Inflammatory macrophage treated with lipopolysaccharide for 4 hours (primary cell): ENCODE measurements at places on chromosomes 6 and 20.

DNA sequence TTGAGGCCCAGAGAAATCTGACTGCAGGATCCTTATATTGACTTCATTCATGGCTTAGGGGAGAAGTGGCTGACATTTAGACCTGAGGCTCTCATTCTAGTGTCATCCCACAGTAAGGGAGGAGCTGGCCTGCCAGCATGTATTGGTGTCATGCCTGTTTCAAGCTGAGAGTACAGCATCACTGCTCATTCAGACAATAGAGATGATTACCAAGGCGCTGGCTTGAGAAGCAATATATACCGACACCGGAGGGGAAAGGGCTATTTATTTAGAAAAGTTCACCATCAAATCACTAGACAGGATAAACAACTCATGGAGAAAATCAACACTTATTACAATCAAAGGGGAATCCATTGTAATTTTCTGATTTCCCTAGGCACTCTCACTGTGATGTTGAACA is 84.4 kb upstream of the HDAC2 start:
- no peak for DNase-seq

DNA sequence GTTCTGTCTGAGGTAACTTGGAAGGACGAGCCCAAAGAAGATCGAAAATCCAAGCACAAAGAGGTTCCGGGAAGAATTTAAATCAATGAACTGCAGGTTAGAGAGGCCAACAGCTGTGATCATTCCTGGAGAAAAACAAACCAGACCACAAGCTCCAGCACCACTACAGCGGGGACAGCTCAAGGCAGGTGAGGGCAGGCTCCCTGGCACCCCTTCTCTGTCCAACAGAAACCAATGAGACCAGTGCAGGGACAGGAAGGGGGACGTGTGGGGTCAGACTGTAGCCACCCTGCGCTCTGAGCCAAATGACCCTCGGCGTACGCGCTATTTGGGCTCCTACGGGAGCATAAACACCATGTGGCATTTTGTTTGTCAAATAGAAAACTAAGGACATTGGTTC is 139.3 kb downstream of the SLC23A2 start:
- DNase-seq, result no peak

DNA sequence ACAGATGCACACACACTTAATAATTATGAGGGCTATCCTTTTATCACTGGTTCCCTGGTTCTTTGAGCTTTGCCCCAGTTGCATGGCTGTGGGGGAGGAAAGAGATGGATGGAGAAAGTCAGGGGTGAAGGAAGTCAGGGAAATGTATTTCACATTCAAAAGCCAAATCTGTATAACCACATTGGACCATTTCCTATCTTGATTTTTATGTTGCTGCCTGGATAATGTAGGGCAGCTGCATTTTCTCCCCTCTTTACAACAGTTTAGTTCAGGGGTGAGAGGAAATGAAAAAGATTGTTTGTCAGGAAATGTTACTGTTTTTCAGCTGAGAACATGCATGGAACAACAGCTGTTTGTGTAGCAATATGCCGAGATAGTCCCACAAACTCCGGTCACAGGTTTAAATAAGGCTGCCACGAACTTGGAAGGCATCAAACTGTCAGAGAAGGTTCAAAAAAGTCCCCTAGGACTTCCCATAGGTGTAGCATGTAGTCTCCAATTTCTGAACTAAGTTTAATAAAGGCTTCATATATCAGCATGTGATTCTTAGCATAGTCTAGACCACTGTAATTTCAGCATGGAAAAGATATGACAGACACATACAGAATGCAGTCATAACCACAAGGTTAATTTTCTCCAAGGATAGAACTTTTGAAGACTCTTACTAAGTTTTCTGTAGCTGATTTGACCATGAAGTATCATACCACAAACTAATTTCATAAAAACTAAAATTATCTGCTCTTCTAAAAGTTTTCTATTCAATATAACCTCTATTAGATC is 82.1 kb upstream of the COL21A1 start:
- DNase-seq, result no peak

DNA sequence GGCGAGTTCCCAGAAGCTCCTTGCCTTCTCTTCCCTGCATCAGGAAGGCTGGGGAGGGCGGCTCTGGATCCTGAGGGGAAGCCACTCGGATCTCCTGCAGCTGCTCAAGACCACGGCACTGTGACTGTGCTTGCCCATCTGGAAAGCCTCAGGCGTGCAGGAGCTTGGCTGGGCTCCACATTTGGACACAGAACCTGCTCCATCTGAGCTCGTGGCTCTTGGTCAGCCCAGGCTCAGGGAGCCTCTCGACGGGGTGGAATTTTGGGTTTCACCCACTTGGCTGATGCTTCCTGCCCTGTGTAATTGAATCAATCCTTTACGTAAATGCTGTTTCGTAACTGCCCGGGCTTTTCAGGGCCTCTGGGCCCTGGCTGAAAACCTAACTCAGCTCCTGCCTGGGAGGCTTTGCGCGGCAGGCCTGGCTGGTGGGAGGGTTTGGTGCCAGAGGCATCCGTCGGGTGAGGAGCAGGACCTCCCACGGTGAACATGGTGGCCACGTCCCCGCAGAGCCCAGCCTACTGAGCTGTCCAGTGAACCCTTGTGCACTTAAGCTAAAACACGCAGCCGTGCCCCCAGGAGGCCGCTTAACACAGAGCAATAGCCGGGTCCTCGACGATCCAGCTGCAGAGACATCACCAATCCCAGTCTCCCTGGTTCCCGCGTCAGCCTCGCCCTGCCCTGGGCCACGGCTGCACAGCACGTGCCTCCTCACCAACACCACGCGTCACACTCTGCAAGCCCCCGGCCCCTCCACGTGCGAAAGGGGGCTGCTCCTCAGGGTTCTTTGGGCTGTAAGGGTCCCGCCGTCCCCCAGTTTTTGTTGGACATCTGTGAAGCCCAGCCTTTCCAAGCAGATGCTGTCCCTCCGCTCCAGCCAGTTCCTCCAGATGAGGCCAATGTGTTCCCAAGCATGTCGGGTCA is 241.0 kb downstream of the DLL1 start:
- DNase-seq, result peak; percentile 97

- no peak for DNase-seq
Observed at GRCh38 chr6:164967102-164967501, 342.3 kb downstream of the C6orf118 start.

DNA sequence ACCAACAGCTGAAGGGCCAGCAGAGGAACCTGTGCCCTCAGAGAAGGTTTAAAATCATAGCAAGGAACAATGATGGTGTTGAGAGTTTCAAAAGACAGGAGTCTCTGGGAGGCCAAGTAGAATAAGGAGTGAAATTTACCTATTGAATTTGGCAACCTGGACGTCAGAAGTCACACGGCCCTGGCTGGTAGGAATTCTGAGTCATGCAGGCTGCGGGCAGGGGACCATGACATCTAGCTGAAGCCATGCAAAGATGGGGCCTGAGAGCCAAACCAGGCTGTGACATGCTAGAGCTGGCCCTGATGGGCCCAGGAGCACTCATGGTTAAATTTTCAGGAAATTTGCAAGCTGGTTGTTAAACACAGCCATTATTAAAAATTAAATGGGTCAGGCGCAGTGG is 64.0 kb upstream of the SNX9 start:
- DNase-seq, result no peak

DNA sequence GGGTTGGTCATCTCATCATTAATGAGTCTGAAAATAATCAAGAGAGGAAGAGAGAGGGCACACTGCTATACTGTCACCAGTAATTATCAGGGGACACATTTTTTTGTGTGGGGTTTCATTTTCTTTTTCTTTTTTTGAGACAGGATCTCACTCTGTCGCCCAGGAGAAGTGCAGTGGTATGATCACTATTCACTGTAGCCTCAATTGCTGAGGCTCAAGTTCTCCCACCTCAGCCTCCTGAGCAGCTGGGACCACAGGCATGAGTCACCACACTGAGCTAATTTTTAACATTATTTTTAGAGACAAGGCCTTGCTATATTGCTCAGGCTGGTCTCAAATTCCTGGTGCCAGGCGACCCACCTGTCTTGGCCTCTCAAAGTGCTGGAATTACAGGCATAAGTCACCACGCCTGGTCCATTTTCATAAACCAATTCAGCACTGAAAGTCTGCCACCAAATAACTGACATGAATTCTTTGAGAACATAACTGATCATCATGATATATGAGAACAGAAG is 43.3 kb downstream of the EPHA7 start:
- no peak for DNase-seq

DNA sequence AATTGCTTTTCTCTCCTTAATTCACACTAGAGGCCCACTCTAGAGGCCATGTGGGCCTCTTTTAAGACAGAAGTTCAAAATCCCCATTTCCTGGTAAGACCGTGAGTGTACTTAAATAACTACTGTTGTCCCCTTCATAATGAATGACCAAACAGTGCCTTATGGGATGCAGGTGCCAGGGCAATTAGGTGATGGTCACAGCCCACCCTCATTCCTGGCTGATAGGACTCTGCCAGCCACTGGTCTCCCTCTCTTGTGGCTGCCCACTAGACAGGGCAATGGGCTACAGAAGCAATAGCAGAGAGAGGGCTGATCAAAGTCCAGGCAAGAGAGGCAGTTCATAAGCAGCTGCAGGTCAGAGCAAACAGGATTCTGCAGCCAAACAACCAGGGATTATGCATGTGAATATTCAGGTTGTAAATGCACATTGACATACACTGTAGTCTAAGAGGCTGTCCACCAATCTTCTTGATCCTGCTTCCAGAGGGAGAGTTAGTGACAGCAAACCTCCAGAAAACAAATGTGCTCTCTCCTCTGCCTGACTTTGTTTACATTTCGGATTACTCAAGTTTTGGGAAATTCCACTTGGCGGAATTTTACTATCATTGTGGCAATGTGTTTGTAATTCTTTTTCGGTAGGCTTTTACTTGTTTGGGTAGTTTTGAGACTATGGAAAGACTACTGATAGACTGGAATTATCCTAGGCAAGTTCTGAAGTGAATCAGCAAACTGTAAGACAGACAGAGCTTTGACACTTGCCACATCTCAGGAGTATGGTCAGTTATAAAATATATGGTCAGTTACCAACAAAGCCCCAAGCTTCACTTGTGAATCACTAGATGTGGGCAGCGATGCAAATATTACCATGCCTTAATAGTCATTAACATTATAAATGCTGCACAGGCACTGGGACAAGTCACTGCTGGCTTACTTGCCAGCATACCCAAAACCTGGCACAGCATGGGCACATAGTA is 12.8 kb downstream of the PTPRK start:
- DNase-seq, result no peak

- DNase-seq, result no peak
Observed at GRCh38 chr6:158737082-158737709, 82.0 kb downstream of the EZR start.

- DNase-seq, result no peak
Observed at GRCh38 chr20:43508106-43508505, 609 bp downstream of the L3MBTL1 start.

- peak; percentile 17 for DNase-seq
Observed at GRCh38 chr20:36792422-36792821, 18.9 kb upstream of the DSN1 start.

DNA sequence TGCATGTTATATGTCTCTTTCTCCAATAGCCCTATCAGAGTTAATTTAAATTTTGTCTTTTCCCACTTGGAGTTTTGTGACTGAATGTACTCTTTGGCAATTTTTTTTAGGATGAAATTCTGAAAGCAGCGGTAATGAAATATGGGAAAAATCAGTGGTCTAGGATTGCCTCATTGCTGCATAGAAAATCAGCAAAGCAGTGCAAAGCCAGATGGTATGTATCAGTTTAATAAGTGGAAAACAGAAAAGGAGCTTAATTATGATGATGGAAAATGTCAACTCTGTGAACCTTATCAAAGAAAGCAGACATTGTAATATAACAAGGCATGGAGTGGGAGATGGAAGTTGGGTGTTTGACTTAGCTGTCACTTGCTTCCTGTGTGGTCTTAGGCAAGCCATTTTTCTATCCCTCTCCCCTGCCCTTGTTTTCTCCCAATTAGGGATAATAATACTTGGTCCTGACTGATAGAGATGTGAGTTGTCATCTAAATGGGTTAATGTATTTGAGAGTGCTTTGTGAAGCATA is 2.7 kb downstream of the CDC5L start:
- no peak for DNase-seq

DNA sequence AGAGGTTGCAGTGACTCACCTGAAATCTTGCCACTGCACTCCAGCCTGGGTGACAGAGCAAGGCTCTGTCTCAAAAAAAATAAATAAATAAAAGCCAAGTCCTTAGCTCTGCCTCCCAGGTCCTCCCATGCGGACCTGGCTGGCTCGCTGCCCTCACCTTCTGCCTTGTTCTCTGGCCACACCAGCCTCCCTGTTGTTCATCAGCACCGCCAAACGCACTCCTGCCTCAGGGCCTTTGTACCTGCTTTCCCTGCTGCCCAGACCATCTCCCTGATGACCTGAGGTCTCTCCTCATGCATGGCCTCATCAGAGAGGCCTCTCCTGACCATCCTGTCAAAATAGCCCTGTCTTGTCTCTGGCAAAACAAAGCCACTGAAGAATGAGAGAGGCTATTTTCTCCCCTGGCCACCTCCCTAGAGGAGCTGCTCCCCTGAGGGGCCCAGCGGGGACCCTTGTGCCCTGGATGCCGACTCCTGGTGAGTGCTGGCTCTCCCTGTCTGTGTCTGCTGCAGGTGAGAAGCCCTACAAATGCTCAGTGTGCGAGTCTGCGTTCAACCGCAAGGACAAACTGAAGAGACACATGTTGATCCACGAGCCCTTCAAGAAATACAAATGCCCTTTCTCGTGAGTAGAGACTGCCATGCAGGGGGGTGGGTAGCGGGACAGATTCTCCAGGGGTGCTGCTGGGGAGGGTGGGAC is 22.6 kb upstream of the CHMP4B start:
- DNase-seq, result no peak

DNA sequence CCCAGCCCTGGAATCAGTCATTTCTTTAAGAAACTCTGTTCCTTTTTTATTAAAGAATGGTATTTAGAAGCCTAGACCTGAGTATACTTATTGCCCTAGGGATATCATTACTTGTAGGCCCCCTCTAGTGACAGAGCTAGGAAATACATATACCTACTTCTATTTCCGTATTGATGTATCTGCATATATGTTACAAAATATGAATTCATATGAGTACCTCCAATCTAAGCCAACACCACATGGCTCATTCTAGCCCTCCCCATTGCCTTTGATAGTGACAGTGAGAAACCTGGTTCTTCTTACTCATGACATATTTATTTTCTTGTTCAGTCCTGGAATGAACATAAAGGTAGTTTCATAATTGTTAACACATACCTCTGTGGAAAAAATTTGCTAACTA is 137.2 kb downstream of the FARS2 start:
- peak; percentile 73 for DNase-seq

GRCh38 chr6:81806793-81807565 is 54.5 kb upstream of the TENT5A start:
- no peak for DNase-seq

- no peak for DNase-seq
Observed at GRCh38 chr6:56944661-56945060, 10.2 kb upstream of the BEND6 start.

- DNase-seq, result no peak
Observed at GRCh38 chr6:125953502-125953875, 3.1 kb upstream of the HINT3 start.
